ENCODE measurements at places on chromosomes 3 and 15.

DNA sequence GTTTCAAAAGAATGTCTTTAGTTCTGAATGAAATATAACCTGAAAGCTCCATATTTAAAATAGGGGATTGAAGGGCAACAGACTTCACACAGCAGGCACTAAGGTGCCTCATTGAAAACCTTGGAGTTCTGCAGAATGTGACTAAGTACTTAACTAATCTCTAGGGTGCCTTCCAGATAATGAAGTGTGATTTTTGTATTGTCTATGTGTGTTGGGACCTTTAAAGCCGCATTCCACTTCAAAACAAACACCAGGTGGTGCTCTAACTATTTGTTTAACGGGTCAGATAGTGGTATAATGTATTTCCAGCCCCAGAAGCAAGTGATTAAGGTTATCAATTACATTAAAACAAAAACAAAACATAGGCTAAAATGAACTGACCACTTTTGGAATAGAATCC is 28.0 kb downstream of the TFG start:
- DNase-seq: no peak

- DNase-seq: peak; percentile 8
Measured at GRCh38 chr15:97909291-97909891, 51.1 kb upstream of the ARRDC4 start.

DNA sequence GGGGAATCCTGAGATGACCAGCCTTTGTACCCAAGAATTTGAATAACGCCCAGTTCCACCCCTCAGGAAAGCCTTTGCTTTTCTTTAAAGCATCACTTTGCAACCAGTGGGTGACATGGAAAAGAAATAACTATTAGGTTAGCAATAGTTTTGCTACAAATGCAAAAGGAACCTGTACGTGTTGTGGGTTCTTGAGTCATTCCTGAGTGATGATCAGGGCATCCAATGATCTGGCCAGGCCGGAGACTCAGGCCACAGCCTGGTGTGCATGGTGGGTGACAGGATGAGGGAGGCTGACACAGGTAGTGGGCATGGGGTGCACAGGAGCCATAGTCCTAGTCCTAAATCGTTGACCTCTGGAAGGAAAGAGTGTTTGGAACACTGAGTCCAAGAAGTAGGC is 321.4 kb upstream of the IL12A start:
- DNase-seq: no peak

- no peak for DNase-seq
Measured at GRCh38 chr3:28018925-28019718, 222.3 kb upstream of the CMC1 start.

- no peak for DNase-seq
Measured at GRCh38 chr3:127273206-127273605, 14.6 kb downstream of the PRR20G start.

DNA sequence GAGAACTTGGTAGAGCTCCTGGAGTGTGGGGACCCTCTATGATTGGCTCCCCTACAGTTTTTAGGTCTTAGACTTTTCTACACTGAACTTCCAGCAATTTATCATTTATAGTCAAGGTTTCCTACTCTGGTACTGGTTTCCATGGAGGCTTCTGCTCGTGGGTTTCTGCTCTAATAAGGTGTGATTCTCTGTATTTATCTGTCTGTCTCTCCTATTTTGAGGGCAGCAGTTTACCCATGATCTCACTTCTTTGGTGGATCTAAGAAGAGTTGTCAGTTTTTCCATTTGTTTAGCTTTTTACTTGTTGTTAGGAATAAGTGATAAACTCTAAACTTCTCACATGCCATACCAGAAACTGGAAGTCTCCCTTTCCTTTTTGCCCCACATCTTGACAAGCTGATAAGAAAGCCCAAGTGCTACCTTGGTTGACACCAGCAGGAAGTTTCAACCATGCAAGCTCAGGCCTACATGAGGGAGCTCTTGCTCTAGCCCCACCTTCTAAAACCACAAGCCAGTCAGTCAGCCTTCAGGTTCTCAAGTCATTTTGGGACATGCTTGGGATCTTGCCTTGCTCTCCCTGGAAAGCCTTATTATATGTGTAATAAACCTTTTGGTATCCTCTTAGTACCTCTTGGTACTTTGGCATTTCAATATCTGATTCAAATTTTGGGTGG is 10.0 kb downstream of the TIMMDC1 start:
- no peak for DNase-seq

DNA sequence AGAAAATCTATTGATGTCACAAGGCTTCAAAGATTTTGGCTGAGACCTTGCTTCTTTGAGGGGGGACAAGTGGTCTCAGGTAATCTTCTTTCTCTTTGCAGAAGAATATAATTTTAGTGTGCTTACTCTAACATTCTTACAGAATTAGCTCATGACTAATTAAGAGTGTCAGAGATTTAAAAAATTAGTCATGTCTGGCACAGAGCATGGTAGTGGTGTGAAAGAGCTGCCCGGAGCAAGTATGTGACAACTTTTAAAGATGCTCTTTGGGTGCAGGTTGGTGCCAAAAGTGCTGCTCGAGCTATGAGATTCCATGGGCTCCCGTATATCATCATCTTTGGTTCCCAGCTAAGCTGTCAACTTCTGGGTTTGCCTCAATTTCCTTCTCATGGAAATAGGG is 31.1 kb downstream of the CYP19A1 start:
- DNase-seq: no peak

GRCh38 chr3:16881896-16882630 is 2.7 kb upstream of the PLCL2 start:
- no peak for DNase-seq

DNA sequence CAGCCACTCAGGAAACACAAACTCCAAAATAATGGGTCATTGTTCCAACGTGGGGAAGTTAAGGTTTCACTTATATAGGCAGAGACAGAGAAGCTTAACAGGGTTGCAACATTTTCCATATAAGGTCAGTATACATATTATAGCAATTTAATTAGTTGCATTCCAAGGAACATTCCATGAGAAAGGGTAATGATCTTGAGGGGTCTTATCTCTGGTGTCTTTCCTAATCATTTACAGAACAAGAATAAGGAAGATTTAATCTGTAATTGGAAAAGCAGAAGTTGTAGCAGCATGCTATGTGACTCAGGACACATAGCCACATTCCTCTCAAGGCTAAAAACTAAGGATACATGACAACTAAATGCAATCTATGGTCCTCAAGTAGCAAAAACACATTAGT is 4.9 kb downstream of the MNS1 start:
- no peak for DNase-seq

GRCh38 chr3:127140501-127141460 is 52.1 kb upstream of the PRR23E start:
- no peak for DNase-seq

DNA sequence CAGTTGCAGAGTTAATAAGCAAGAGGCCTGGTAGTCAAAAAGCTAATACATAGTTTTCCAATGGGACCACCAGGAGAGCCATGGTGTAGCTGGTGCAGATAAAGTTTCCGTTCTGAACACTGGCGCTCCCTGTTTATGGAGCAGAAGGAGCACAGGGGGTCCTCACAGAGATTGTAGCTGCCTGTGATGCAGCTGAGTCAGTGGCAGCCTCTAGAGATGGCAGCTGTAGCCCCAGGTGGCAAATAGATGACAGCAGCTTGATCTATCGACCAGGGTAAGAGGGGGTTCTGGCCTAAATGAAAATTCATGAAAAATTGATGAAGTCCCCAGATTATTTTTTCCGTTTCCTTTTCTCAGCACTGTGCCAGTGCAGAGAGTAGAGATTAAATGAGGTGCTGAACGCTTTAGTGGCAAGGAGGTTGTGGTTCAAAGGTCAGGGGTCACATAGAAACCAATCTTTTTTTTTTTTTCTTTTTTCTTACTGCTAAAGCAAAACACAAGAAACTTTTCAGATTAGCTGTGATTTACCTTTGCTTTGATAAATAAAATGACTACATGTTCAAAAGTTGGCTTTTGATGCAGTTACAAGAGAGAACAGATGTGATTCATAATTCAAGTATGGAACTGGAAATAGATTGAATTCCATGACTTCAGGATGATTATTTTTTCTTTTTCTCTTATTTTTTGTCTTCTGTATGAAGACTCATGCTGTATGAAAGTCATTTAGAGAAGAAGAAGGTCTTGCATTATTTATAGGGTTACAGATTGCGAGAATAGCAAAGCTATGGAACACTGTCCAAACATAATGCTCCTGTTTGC is 63.3 kb downstream of the ROBO2 start:
- no peak for DNase-seq

GRCh38 chr15:40769274-40770146 is at the start of gene C15orf62:
Gene C15orf62 (plus strand): TSS chr15:40769980. CDS start chr15:40770496, 516 bp downstream.
- DNase-seq: peak; percentile 68

GRCh38 chr15:82968066-82968465 is 15.5 kb upstream of the HOMER2 start:
- DNase-seq: no peak

DNA sequence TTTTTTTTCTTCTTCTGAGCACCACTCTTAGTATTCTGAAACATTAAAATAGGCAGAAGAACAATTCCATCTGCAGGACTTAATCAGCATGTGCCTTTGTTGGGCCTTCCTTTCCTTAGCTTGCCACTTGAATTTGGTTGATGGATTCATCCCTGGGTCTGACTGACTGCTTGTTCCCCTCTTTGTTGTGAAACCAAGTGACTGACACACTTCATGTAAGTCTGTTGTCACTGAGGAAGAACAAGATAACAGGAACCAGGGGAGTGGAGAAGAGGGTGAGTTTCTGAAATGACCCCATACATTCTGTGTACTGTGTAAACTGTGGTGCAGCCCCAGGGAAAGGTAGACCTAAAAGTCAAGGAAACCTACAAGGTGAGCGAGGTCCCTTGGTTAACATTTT is 188.7 kb upstream of the TBC1D5 start:
- DNase-seq: no peak

DNA sequence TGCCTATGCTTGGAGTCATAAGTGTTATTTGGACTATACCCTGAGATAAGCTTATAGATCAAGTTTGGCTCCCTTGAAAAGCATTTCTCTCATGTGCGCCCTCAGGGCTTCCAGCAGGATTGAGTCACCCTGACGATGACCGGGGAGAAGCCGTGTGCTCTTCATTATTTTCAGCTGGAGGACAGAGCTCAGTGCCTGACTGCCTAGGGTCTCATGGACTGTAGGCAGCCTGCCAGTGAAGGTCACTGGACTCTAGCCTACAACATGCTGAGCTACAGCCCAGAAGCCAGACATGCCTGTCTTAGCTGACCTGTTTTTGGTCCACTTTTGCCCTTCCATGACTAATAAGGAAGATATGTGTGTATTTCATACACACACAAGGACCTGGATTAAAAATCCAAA is 31.6 kb upstream of the NUDT16 start:
- no peak for DNase-seq

GRCh38 chr3:49703956-49704355 is 14.6 kb downstream of the RNF123 start:
- DNase-seq: no peak

- DNase-seq: no peak
Measured at GRCh38 chr3:46931631-46932331, 44.8 kb downstream of the CCDC12 start.

DNA sequence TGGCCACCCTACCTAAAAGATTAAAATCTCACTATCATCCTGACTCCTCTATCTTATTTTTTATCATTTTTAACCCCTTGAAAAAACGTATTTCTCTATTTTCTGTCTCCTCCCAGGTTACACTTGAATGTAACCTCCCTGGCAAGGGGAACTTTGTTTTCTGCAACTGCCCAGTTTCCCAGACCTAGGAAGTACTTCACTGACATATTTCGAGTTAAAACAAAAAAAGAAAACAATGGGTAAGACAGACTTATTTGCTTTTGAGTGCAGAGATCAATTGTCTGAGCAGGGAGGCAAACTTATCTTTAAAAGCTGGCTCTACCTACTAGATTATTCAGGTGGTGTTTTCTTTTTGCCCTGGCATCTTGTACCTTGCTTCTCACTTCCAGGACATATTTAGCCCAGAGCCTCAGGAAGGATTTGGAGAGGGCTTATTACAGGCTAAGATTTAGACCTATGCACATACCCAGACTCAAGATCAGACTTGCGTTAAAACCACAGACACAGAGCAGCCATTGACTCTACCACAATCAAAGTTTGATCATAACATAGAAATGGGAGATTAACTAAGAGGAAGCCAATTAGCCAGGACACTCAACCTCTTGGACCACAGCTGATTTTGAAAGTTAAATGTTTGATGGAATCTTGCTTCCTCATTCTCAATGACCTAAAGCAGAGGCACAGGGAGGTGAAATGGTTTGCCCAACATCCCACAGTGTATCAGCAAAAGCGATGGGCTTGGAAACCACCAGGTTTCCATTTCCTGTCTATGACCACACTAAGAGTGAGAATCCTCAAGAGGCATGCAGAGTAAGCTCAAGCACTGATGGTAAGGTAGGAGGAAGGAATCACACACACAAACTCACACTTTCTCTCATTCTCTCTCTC is 169.5 kb upstream of the THBS1 start:
- no peak for DNase-seq

DNA sequence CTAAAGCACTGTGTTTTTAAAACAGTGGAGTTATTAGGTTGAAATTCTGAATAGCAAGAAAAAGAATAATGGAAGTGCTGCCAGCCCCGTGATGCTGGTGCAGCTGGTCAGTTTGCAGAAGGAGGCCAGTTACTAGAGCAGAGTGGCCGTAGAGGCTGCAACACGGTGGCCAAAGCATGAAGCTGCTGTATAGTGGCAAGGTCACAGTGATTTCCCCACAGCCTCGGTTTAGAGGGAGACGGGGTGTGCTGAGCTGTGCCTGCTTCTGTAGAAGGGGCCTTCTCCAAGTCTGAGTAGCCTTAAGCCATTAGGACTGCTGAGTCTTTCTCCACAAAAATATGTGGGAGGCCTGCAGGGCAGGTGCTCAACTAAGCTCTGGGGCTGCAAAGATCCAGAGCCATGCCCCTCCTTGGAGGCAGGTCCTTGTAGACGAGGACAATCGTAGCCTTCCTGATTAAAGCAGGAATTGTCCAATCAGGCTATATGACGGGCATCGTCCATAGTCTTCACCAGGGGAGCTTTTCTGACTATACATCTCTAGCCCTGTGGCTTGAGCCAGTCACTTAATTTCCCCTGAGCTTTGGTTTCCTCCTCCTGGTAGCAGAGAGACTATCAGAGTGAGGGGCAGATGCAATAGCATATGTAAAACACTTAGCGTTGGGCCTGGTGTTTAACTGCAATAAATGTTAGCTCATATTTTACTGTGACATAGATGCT is 151.6 kb downstream of the PGPEP1L start:
- DNase-seq: no peak

- DNase-seq: no peak
Measured at GRCh38 chr3:115099134-115099985, 47.7 kb downstream of the ZBTB20 start.

- no peak for DNase-seq
Measured at GRCh38 chr3:154059833-154060232, 61.4 kb upstream of the ARHGEF26 start.

DNA sequence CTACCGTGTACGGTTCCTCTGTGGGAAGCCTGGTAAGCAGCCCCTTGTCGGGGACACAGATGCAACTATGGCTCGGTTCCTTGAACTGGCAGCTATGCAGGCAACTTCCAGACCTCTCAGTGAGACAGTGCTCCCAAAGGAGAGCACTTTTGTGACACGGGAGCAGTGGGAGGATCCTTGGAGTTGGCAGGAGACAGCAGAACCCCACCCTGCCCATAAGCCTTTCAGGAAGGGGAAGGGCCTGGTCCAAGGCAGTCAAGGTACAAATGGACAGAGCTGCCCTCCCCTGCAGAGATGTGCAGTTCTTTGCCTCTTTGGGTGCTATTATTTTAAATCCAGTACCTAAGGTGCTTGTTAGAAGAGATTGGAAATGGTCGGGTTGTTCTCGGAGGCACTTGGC is 94.5 kb downstream of the MESD start:
- no peak for DNase-seq
